ENCODE measurements at places on chromosomes 12 and 14.
A peak's percentile ranks its signal among the peaks of the same experiment; 100 is the strongest.

DNA sequence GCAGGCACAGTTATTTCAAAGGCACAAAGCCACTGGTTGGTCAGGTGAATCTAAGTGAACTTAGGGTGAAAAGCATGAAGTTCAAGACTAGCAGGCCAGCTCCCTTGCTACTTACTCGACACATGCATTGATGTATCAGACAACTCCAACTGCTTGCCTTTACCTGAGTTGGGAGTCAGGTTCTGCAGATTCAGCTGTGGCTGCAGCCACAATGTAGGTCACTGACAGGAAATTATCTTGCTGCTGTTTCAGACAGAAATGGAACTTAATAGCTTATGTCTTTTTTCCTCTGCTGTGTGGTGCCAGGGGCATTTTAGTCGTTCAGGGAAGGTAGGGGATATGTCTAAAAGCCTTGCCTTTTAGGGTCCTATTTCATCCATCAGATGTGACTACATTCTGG is 125.6 kb upstream of the RPH3A start:
- DNase-seq = no peak

DNA sequence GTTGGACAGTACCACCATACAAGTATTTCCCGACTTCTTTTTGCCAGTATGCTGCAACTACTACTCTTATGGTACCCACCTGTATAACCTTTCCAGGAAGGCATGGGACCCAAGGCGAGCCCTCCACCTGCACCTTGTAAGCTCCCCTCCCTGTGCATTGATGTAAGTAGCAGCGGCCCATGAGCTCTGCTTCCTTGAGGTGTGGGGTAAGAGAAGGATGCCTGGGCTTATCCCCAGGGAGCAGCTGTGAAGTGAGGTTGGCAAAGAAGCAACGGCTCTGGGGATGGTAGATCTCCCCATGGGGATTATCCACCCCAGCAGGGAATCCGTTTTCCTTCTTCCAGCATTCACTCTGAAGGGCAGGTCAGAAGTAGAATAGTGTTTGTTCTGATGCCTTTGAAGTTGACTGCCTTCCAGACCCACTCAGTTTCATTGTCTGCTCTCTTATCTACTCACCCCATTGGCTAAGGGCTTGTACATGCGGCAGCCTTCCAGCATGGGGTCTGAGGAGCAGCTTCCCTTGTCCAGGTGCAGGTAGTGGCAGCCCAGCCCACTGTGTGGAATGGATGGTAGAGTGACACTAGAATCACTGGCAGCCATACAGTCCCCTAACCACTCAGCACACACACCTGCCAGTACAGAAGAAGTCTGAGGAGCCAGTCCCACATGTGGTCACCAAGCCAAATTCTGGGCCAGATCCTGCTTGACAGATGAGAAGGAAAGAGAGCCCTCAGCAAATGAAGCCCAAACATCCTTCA is 3.4 kb downstream of the CIROP start:
- no peak for DNase-seq

DNA sequence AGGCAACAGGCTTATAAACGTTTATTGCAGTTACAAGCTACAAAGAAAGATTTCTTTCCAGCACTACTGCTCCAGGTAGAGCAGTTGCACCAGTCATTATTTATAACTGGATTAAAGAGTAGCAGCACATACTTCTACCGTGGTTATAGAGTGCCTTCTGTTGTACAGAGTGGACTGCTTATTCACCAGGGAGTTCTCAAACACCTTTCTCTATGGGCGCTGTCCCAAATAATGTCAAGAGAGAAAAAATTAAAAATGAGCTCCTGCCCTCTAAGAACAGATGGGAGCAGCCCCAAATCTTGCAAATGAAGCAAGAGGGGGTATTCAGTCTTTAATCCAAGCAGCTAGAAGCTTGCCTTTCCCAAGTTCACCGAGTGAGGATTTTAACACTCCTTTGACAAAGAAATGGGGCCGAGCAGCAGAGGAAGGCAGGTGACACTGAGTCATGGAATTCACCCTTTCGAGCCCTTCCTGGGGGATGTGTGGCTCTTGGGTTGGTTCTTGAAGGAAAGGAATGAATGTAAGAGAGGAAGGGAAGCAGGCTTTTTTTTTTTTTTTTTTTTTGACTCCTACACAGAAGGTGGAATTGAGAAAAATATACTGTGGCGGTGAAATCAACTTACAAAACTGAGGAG is 181.2 kb downstream of the PRKCH start:
- no peak for DNase-seq

DNA sequence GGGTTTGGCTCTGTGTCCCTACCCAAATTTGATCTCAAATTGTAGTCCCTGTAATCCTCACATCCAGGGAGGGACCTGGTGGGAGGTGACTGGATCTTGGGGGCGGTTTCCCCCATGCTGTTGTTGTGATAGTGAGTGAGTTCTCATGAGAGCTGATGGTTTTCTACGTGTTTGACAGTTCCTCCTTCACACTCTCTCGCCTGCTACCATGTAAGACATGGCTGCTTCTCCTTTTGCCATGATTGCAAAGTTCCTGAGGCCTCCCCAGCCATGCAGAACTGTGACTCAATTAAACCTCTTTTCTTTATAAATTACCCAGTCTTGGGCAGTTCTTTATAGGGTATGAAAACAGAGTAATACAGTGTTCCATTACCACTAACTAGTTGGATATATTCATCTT is 10.3 kb upstream of the LRRC23 start:
- DNase-seq = no peak

- peak; percentile 83 for DNase-seq
Observed at GRCh38 chr12:6092784-6093722, 31.4 kb downstream of the VWF start.

- DNase-seq = no peak
Observed at GRCh38 chr12:9626291-9626690, 18.6 kb upstream of the KLRB1 start.

DNA sequence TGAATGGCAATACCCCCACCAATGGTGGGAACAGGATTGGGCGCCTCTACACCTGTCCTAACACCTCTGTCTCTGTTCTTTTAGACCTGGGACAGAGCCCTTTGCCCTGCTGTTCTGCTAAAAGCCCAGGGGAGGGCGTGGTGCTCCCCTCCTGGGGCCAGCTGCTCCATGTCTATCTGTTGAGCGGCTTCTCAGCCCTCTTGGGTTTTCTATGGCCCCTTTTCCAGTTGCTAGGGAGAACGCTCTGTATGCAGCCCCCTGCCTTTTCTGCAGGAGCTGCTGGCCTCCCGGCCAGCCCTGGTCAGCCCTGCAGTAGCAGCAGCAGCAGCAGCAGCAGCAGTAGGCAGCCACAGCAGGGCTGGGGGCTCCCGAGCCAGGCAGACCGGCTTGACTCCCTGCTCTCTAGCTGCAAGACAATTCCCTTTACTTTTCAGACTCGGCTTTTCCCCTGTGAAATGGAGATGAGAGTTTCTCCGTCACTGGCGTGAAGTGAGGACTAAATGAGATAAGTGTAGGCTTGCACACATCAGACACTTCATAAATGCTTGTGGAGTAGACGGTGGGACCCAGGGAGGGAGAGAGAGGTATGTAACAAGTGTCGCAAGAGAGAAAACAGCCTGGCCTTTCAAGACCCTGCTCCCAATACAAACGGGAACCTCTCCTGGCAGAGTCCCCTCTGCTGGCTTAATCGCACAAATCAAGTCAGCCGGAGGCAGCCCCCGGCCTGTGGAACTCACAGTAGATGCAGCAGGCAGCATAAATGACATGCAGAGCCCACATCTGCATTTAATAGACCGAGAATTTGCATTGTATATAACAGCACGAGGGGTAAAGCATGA is 1.0 kb downstream of the RTL1 start:
- no peak for DNase-seq

GRCh38 chr14:77457115-77457521 is 283 bp downstream of the VIPAS39 start:
- DNase-seq = no peak

DNA sequence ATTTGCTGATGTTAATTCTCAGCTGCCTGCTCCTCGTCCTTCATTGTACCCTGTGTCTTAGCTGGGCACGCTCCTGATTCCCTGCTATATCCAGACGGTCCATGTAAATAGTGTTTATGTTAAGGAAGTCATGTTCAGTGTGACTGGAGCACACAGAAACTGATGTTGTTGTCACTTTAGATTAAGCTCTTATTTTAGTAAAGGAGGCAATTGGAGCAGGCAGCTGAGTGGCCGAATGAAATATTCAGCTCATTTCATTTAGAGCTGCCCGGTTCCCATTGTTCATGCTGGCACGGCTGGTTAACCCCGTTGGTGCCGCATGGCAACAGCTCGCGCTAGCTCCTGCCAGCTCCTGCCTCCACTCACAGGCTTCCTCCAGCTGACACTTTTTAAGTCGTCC is 446.8 kb upstream of the SOX5 start:
- DNase-seq = no peak
